Neuronal stem cell (in vitro differentiated cells): ENCODE measurements at places on chromosomes 4 and X.

DNA sequence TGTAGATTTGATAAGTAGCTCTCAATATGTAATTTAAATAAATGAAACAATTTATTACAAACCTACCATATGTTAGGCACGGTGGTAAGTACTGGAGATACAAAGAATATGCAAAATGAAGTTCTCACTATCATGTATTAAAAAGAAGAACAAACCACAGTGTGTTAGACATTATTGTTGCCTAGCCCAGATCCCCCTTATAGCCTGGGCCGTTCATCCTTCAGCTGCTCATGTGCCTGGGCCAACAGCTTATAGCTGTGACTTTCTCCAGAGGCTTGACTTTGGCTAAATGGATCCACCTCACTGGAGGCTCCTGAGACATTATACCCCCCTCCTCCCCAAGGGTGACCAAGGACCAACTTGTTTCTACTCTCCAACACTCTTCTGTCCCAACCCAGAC, 29.8 kb upstream of the CCNG2 start:
- DNase-seq, result no peak

DNA sequence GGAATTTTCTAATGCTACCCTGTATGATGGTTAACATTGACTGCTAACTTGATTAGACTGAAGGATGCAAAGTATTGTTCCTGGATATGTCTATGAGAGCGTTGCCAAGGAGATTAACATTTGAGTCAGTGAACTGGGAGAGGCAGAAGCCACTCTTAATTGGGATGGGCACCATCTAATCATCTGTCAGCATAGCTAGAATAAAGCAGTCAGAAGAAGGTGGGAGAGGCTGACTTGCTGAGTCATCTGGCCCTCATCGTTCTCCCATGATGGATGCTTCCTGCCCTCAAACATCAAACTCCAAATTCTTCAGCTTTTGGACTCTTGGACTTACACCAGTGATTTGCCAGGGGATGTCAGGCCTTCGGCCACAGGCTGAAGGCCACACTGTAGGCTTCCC, 878.5 kb downstream of the PCDH7 start:
- no peak for DNase-seq

DNA sequence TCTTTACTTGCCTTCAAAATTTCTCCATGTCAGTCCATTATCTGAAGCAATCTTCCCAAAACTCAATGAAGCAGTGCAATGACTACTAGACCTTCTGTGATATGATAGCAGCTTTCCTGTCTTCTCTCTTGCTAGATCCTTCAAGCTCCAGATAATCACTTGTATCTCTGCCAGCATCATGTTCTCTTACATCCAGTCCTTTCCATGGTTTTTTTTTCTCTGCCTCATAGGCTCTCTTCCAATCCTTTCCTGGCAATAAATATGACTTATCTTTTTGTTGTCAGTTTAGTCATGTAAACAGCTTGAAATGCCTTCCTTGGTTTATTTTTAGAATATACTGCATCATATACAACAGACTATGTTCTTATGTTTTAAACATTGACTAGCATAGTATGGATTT, 193.5 kb downstream of the CFAP299 start:
- DNase-seq, result no peak

DNA sequence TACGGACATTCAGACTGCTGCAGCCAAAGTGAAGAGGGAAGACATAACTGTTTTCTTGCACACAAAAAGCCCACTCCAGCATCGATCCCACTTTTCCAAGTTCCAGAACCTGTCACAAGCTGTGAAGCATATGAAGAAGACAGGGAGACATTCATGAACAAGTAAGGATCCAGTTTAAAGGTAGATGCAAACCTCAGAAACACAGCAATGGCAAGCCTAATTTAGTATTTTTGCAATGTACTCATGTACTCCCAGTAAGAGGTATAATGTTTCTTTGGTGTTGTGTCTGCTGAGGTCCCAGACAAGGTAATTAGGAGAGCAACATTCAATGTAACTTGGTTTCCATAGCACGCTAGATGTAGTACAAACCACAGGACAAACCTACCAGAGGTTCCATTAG, 4.6 kb downstream of the AFP start:
- no peak for DNase-seq

DNA sequence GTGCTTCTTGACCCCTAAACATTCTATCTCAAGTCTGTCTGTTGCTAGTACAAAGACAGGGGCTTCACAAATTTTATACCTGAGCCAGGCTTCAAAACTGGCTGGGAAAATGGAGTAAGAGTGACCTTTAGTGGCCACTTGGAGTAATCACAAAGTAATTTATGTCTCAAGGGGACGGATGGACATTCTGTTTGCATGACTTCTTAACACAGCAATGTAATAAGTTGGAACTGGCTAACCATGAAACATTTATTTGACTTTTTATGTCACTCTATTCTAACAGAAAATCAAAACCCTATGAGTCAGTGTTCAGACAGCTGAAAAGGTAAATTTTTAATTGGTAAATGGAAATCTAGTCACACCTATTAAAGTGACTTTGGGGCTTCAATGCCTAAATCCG, 600.6 kb downstream of the ANKRD50 start:
- DNase-seq, result peak; percentile 76

DNA sequence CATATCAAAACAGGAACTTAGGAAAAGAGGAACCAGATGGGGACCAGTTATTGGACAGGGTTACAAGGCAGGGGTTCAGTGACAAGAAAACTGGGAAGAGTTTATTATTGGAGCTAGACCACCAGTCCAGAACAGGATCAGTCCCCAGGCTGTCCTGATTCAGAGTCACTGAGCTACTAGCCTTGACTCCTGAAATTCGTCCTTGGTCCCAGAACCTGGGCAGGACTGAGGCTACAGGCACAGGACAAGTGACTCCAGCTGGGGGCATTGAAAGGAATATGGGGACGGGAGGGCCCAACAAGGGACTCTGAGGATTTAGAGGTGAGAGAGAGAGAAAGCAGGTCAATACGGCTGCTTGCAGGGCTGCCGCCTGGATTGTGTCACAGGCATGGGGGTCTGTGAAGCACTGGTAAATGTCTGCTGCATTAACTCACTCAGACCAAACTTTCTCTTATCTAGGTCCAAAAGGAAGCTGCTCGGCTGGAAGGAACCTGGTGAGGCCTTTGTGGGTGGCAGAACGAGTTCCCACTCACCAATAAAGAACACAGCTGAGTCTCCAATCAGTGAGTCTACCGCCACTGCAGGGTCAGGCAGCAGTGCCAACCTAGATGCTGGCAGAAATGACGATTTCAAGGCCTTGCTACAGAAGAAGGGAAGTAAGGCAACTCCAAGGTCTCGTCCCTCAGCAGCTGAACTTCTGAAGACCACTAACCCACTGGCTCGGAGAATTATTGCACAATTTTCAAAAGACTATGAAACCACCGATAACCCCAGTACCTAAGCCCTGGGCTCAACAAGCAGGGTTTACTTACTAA, 11.3 kb upstream of the RTL5 start:
- no peak for DNase-seq

- no peak for DNase-seq
These were observed 11.8 kb upstream of the LCORL start for GRCh38 chr4:18033111-18034085.
